ENCODE measurements at places on chromosomes 1 and 21.

GRCh38 chr1:11339346-11340232, 66.6 kb downstream of the UBIAD1 start:
- DNase-seq: no peak

GRCh38 chr1:77847621-77848080, 40.8 kb upstream of the NEXN start:
- no peak for DNase-seq

- no peak for DNase-seq
Measured at GRCh38 chr1:32246888-32247273, at the start of gene FAM167B. TSS of gene FAM167B (plus strand) at chr1:32247222. CDS start at chr1:32247422, 200 bp downstream.

- DNase-seq: no peak
Measured at GRCh38 chr1:2019172-2019543, at the start of gene GABRD. TSS of gene GABRD (plus strand) at chr1:2019345. CDS start at chr1:2019424, 79 bp downstream.

- DNase-seq: no peak
Measured at GRCh38 chr1:64915381-64916274, 50.7 kb downstream of the JAK1 start.

DNA sequence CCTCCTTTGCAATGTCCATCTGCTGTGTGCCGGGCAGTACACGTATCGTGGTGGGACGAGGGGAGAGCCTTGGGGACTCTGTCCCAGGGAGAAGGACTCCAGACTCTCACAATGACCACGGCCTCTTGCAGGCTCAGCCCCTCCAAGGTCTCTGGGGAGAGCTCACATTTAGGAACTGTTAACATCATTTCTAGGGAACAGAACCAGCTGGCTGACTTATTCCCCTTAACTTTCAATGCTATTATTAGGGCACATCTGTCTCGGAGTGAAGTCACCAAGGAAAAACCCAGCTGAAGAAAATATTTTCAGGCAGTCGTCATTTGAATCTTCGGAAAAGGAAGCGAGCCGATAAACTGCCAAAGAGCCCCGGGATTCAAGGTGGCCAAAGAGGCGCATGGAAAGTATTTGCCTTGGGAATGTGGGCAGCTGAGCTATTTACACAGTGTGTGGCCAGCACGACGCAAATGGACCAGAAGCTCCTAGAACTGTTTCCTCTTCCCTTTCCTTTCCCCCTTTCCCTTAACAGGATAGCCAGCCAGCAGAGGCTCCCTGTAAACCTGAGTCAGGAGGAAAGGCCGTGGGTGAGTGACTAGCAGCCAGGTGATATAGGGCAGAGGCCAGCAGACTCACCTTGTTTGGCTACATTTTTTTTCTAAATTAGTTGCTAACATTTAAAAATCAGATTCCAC, 74.5 kb downstream of the ITPKB start:
- DNase-seq: no peak

DNA sequence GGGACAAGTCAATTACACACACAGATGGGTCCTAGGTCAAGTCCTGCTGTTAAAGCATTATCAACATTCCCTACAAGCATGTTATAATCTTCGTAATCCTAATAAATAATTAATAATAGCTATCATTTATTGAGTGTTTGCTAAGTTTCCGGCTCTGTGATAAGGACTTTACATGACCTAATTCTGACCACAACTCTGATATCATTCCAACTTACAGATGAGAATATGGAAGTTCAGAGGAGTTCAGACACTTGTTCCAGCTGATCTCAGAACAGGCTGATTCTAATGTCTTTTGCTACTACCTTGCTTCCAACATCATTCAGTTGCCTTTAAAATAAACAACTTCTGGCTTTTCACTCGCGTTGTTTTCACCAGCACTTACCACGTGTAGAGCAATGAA, 770.1 kb upstream of the CXADR start:
- no peak for DNase-seq

GRCh38 chr1:20158358-20159070, 19.4 kb downstream of the PLA2G2F start:
- DNase-seq: no peak

- DNase-seq: no peak
Measured at GRCh38 chr1:234584420-234584805, 25.6 kb downstream of the IRF2BP2 start.

DNA sequence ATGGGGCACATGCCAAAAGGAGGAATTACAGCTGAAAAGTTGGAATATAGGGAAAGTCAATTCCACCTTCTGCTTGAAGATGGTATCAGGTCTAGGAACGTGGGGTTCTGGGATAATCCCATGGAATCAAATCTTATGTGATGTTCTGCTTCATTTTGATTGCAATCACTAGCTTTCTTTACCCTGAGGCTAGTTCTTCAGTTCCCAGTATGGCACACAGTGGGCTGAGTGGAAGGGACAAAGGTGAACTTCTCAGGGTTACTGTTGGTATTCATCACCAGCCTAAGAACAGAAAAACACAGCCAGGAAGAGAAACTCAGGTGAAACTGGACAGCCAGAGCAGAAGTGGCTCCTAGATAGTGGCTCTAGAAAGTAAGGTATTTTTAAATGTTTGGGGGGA, 117.8 kb downstream of the TNFSF18 start:
- no peak for DNase-seq
